ENCODE measurements at places on chromosomes 13 and 19. TPM values are rescaled to one million over a fixed set of nuclear protein-coding genes. Genes with fewer than 3 reads are reported as not detected.

DNA sequence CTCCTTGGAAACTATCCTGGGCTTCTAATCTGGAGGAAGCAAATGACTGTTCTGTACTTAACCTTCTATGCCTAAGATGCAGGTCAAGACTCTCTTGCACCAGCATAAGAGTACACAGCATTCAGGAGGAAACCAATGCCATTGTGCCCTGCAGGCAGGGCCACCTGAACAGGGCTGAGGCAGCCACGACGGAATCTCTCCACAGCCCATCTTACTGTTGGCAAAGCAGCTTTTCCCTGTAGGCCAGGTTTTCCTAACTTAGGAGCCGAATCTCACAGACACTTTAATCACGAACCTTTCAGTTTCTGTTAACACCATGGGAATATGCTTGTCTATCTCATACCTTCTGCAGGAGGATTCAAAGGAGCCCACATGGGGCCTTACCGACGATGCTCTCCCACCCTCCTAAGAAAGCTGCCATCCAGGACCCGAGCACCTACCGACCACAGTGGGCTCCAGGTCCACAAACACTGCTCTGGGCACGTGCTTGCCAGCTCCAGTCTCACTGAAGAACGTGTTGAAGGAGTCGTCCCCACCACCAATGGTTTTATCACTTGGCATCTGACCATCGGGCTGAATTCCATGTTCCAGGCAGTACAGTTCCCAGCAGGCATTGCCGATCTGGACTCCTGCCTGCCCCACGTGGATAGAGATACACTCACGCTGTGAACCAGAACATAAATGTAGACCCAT lies 2.6 kb downstream of the TUBA3C start:
- no peak for DNase-seq

DNA sequence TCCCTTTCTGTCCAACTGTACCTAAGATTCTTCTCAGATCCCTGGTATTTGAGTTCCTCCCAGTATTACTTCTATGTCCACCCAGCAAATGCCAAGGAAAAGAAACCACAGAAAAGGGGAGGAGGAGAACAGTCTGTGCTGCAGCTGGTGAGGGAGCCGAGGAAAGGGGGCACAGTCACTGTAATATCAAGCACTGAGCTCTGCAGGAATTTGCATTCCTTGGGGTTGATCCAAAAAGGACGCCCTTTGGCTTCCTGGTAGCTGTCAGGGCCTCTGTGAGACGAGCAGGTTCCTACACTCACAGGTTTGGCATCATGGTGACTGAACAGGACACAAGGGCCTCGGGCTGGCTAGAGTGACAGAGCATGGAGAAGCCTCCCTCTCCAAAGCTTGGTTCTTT lies 273.4 kb downstream of the NHLRC3 start:
- no peak for DNase-seq

Gene FFAR2
- 0.78 TPM for polyA plus RNA-seq

Gene WDR88
- polyA plus RNA-seq: 2.0 TPM

Gene SIRT2
- polyA plus RNA-seq: 41.7 TPM

Gene ADGRE3
- polyA plus RNA-seq: not detected

Gene NALCN
- polyA plus RNA-seq: 1.6 TPM

All from left kidney (tissue), 8 donors.